Muscle of arm (tissue), 14 donors: ENCODE measurements at places on chromosomes 2 and 18. TPM values are rescaled to one million over a fixed set of nuclear protein-coding genes. Genes with fewer than 3 reads are reported as not detected.

GRCh38 chr2:237097911-237098702 lies 12.4 kb downstream of the COPS8 start:
- DNase-seq: no peak

DNA sequence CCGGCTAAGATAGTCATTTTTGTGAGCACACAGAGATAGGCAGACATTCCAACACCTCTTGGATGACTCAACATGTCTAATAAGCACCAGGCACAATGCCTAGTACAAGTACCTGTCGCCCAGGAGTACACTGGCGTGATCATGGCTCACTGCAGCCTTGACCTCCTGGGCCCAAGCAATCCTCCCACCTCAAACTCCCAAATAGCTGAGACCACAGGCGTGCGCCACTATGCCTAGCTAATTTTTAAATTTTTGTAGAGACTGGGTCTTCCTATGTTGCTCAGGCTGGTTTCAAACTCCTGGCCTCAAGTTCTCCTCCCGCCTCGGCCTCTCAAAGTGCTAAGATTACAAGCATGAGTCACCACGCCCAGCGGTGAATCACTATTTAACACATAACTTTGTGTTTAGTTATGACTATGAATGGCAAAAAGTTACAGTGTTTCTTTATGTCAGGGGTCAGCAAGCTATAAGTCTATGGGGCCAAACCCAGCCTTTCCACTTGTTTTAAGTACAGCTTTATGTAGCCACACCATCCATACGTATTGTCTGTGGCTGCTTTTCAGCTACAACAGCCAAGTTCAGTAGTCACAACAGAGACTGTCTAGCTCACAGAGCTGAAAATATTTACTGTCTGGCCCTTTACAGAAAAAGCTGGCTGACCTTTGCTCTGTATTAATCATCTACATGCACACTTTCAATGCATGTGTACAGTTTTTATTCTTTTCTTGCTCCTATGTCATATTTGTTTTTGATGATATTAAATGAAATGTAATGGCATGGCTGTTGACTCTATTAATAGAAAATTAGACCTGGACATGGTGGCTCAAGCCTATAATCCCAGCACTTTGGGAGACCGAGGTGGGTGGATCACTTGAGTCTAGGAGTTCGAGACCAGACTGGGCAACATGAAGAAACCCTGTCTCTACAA lies 18.7 kb downstream of the ORC2 start:
- no peak for DNase-seq

DNA sequence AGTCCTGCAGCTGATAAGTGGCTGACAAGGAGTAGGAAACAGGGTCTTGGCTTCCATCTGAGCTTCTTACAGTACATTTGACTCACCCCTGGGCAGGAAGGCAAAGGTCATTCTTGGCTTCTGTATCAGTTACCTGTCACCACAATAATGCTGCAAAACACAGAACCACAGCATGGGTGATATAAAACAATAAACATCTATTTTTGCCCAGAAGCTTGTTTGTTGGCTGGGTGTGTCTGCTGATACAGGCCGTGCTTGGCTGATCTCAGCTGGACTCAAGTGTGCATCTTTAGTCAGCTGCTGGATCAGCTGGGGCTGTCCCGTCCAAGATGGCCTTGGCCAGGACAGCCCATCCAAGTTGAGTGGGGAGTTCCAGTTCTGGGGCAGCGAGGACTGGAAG lies 34.7 kb downstream of the ONECUT2 start:
- DNase-seq: no peak

DNA sequence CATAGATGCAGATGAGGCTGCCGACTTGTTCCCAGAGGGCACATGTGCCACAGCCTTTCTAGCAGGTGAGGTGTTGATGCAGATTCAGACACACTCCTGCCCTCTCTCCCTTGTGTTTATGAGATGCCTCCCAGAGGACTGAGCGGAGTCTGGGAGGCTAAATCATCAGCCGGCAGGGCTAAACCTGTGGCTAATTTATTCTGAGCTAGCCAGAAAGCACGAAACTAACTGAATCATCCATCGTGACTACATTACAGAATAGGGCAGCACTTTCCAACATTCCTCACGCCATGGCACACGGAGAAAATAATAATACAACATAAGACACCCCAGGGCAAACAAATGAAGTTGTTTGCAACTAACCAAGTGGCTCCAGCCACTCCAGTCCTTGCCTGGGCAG lies 101.7 kb upstream of the FZD7 start:
- DNase-seq: no peak

DNA sequence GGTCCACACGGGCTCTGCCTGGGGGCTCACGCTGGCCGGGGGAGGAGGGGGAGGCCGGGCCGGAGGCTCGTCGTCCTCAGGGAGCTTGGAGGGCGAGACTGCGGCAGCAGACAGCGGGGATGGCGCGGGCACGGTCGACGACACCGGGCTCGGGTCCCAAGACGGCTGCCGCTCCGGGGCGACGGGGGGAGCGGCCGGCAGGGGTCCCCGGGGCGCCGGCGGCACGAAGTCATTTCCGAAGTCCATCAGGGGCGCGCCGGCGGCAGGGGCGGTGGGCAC lies 491 bp downstream of the RTN4 start:
- DNase-seq: no peak

DNA sequence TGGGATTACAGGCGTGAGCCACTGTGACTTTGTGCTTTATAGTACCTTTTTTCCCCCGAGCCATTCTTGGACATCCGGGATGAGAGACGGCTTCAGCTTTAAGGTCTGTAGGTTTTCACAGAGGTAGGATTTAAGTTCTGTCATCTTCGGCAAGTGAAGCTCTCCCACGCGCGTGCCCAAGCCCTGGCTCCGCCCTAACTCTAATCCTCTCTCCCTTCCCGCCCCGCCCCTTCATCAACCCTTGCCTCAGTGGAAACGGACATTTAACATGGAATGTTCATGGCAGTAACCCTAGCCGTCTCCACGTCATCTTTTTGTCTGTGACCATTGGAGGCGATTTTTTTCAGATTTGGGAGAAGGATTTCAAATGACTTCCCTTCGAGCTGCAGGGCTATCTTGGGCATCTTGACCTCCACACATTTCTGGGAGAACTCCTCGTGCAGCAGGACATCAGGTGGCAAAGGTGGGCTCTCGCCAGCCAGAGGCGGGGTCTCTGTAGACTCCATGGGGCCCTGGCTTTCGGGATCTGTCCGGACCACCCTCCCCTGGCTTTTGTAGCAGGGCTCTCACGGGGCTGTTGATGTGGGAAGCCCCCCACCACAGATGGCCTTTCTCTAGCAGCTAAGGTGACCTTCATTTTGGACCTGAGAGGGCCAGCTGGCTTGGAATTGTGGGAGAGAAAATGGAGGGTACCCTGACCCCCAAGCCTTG lies 6.8 kb downstream of the COLEC11 start:
- no peak for DNase-seq

DNA sequence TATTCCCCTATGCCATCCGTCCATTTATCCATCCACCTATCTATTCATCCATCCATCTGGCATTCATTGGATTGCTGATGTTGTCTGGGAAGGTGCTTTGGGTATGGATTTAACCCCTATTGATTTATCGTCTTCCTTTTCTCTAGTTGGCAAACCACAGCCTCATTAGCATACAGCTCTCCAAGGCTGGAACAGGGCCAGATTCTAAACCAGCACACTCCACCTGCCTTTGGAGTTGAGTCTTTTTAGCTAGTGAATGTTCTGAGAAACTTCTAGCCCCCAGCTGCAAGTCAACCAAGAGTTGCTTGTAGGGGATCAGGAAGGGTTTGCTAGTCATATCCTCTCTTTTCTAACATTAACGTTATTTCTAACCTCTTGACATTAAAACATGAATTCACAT lies 90.7 kb downstream of the NRP2 start:
- DNase-seq: no peak

DNA sequence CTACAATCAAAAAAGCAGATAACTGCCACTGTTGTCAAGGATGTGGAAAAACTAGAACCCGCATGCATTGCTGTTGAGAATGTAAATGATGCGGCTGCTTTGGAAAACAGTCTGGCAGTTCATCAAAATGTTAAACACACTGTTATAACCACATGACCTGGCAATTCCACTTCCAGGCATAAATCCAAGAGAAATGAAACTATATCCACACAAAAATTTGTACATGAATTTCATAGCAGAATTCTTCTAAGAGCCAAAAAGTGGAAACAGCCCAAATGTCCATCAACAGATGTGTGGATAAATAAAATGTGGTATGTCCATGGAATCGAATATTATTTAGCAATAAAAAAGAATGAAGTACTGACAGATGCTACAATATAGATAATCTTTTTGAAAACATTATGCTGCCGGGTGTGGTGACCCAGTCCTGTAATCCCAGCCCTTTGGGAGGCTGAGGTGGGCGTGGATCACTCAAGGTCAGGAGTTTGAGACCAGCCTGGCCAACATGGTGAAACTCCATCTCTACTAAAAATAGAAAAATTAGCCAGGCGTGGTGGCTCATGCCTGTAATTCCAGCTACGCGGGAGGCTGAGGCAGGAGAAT lies 32.0 kb downstream of the ERCC3 start:
- peak; percentile 38 for DNase-seq

DNA sequence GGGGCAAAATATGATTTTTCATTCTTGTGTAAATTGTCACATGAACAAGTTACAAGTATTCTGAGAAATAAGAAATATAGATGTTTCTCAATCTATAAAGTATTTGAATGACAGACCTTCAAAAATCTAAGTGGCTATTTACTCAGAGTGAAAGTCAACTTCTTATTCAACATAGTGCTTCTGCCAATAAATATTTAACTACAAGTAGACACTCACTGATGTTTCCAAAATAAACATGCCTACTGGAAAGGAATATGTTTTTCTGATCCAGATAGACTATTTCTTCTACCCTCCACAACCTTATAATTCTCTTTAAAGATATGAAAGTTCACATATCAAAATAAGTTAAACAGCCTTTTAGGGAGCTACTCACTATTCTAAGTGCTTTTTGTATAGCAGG lies 296.3 kb downstream of the DSC3 start:
- no peak for DNase-seq

- DNase-seq: no peak
Observed at GRCh38 chr2:10919410-10919770, 7.7 kb downstream of the KCNF1 start.

GRCh38 chr2:43958397-43959275 lies 37.2 kb downstream of the LRPPRC start:
- no peak for DNase-seq

DNA sequence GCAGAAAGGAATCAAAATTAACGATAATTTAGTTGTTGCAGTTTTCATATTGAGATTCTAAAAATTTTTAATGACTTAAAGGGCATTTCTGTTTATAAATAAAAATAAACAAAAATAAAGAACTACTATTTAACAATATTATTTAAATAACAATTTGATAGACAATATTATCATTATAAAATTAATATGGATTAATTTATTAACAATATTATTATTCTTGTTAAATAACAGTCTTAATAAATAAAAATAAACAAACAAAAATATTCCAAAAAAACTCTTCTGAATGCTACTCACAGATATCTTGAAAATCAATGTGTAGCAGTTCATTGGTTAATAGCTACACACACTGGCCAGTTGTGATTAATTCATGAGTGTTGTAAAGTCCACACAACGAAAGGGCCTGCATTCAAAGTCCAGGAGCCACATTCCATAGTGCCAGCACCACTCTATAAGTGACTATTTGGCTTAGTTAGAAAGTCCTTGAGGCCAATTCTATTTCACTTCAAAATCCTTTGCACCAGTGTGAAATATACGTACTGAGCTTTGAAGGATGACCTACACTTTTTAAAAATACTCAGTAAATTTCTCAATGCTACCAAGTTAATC lies 117.1 kb downstream of the ZNF521 start:
- DNase-seq: no peak

GRCh38 chr18:44637210-44638033 lies 43.3 kb upstream of the SETBP1 start:
- no peak for DNase-seq

DNA sequence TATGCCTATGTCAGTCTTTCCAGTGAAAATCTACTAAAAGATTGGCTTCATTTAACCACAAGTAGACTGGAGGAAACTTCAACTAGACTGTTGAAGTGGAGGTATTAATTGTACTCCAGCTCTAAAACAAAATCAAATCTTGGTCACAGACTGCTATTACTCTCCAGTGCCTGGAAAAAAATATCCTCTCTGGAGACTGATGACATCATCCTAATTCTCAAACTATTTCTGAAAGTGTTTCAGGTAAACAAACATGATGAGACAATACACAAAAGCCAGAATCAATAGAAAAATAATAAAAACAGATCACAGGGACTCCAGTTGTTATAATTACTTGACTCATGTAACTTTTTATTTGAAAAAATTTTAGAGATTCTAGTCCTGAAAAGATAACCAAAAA lies 87.7 kb upstream of the MYO3B start:
- DNase-seq: no peak

DNA sequence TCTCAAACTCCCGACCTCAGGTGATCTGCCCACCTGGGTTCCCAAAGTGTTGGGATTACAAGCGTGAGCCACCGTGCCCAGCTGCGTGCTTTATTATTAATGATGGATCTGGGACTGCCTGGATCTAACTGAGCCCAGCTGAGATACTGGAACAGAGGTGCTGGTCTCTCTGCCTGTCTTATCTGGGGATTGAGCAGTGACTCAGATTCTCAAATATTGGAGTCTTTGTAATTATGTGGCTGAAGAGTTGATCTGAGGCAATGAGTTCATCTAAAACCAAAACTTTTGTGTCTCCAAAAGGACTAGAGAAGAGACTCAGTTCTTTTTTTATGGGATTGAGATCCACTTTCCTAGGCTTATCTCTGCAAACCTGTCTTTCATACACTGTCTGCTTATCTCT lies 16.3 kb downstream of the PLEKHB2 start:
- DNase-seq: no peak

- no peak for DNase-seq
Observed at GRCh38 chr18:49052891-49053644, 102.3 kb upstream of the SMAD7 start.

DNA sequence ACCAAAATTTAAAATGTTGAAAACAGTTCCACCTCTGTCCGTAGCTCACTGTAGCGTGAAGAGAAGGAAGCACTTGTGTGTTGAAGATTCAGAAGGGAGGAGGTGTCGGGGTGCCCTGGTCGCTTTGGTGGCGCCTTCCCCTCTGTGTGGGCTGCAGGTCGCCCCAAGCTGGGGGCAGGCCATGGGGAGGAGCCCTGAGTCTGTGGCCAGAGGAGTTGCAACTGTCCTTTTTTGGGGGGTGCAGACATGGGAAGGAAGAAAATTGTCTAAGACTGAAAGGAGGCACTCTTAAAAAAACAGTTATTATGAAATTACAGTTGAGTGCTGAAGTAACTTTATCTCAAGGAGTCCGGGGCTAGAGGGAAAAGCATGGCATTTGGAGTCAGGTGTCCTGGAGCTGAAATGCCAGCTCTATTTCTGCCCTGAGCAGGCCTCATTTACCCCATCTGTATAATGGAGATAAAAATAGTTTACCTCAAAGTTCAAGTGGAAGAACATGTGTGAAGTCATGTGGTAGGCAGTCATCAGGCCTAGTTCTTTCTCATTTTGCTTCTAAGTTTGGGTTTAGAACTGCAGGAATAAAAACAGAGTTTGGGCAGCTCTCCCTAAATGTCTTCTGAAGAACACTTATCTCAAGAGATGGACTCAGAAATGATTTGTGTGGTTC lies 82.1 kb downstream of the RNF144A start:
- DNase-seq: no peak

- DNase-seq: no peak
Observed at GRCh38 chr2:10332402-10333246, 29.9 kb downstream of the HPCAL1 start.

GRCh38 chr18:68833756-68834155 lies 35.9 kb downstream of the CCDC102B start:
- DNase-seq: no peak

GRCh38 chr2:189074506-189074905 lies 100.3 kb downstream of the COL3A1 start:
- no peak for DNase-seq

MLPH gene
- 1.0 TPM for polyA plus RNA-seq

SCG2 gene
- 0.36 TPM for polyA plus RNA-seq

DPP10 gene
- 0.85 TPM for polyA plus RNA-seq

REG3A gene
- polyA plus RNA-seq: not detected

SLC9A4 gene
- polyA plus RNA-seq: 0.97 TPM
